Activated naive CD8-positive, alpha-beta T cell treated with anti-CD3 and anti-CD28 coated beads, Interleukin-2, amount 10 ng/mL, durations not matched to agents 7 days and 5 days (primary cell): ENCODE measurements at places on chromosomes 3 and 15. TPM values are rescaled to one million over a fixed set of nuclear protein-coding genes. Genes with fewer than 3 reads are reported as not detected.

DNA sequence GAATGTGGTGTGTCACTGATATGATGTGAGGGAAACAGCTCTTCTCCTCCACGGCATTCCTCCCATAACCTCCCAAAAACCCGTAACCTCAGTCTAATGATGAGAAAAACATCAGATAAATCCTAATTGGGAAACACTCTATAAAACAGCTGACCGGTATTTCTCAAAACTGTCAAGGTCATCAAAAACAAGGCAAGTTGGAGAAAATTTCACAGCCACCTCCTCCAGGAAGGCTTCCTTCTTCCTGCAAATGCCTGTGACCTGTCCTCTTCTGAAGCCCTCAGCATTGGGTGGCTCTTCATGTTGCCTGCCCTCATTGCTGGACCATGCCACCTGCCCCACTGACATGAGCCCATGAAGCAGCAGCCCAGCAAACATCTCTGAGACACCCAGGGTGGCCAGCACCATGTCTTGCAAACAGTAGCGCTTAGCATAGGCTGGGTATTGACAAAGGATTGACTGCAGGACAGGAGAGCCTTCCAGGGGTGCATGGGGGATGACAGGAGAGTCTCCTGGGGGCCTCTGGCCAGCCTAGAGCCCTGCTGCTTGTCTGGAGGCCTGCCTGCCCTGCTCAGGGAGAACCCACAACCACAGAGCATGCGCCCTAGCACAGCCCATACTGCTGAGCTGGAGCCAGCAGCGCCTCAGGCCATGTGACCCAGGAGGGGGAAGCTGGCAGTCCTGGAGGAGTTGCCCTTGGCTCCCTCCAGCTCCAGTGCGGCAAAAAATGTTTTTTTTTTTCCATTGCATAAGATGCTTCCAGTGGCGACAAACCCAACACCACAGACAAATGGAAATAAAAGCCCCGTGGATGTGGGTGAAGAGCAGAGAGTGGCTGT lies 49.7 kb downstream of the XXYLT1 start:
- no peaks in the 10 kb centered on the region for H3K27me3 ChIP-seq
- H3K4me3 ChIP-seq = no peak overlapping the region
- H3K4me1 ChIP-seq = no peaks in the 10 kb centered on the region

DNA sequence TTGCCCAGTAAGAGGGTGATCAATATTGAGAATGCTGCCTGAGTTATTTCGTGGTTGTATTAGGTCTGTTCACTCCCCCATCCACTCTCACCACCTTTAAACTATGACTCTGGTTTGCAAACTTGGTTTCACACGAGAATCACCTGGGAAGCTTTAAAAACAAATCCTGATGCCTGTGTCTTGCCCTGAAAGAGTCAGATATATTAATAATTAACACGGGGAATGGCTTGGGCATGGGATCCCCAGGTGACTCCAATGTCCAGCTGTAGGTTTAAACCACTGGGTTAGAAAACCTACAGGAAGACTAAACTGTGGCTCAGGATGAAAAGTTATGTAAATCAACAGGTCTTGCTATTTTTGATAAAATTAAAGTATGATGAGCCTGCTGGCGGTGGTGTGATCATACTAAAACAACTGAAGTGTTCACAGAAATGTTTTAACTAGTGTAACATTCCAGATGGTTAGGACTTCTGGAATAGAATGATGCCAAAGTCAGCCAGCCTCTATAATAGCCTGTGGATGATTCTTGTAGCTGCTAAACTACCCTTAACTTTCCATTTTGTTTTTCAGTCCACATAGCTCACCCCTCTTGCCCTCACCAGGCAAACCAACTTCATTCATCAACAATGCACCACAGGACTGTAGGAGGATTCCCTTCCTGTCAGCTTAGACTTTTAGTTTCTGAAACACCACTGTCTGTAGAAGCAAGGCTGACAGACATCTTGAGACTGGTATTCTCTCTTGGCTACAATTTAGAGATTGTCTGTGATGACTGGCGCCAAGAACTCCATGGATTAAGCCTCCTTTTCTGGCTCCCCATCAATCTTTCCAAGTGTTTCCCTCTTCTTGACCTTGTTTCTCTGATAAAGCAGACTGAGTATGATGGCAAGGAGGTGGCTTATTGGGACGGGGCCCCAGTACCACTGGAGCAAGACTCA lies 119.1 kb upstream of the ADAMTS9 start:
- DNase-seq = no peak
- H3K27me3 ChIP-seq = no peaks in the 10 kb centered on the region
- no peaks in the 10 kb centered on the region for H3K4me1 ChIP-seq
- H3K36me3 ChIP-seq = no peaks in the 10 kb centered on the region
- no peak overlapping the region for H3K4me3 ChIP-seq
- no peak overlapping the region for H3K27ac ChIP-seq

- H3K27ac ChIP-seq = no peak overlapping the region
- H3K36me3 ChIP-seq = no peaks in the 10 kb centered on the region
- H3K27me3 ChIP-seq = no peaks in the 10 kb centered on the region
- DNase-seq = no peak
- H3K4me1 ChIP-seq = no peaks in the 10 kb centered on the region
Measured at GRCh38 chr3:64815195-64815631, 127.4 kb upstream of the ADAMTS9 start.

DNA sequence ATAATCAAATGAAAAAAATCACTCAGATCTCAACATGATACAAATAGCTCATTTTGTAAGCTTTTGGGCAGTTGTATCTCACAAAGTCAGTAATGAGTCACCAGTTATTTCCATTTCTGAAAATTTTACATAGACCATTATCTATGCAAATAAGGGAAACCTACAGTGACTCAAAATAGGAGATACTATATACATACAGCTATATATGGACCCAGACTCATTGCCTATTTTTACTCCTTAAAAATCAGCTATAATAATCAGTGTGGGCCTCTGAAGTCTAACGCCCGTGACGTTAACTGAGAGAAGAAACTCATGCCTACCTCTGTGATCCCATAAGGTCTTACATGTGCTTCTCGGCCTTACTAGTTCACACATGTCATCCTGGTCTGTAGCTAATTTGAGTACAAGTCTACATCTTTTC lies 31.6 kb downstream of the LRIG1 start:
- H3K27me3 ChIP-seq = peaks cover 5% of the 10 kb centered on the region
- H3K27ac ChIP-seq = no peak overlapping the region
- no peak for DNase-seq
- peaks cover 2% of the 10 kb centered on the region for H3K36me3 ChIP-seq

DNA sequence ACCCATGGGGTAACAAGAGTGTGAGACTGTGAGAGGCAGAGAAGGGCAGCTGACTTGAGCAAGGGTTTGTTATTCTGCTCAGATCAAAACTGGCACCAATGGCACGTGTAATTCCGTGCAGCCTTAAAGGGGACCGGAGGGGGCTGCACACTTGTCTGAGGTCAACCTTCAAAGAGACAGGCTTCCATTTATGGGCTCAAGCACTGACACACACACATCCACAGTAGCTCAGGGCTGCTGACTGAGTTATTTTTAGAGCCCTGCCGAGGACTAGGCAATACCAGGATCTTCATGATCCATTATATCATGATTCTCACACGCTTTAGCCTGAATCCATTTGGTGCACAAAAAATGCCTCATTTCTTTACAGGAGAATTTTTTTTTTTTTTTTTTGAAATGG lies 20.6 kb upstream of the SPTBN5 start:
- no peak overlapping the region for H3K27ac ChIP-seq
- no peaks in the 10 kb centered on the region for H3K27me3 ChIP-seq
- DNase-seq = no peak
- H3K36me3 ChIP-seq = peaks cover 5% of the 10 kb centered on the region

DOCK3 gene
- total RNA-seq = 3.3 TPM
